Activated B cell treated with CpG ODN at 0.5 μM for 24 hours (primary cell): ENCODE measurements at places on chromosomes 16 and 17. TPM values are rescaled to one million over a fixed set of nuclear protein-coding genes. Genes with fewer than 3 reads are reported as not detected.

- no peak for DNase-seq
- no peak overlapping the region for H3K4me3 ChIP-seq
- H3K36me3 ChIP-seq = peaks cover 41% of the 10 kb centered on the region
- peaks cover 18% of the 10 kb centered on the region for H3K4me1 ChIP-seq
These were observed 10.2 kb downstream of the RNF213 start for GRCh38 chr17:80270836-80271235.

DNA sequence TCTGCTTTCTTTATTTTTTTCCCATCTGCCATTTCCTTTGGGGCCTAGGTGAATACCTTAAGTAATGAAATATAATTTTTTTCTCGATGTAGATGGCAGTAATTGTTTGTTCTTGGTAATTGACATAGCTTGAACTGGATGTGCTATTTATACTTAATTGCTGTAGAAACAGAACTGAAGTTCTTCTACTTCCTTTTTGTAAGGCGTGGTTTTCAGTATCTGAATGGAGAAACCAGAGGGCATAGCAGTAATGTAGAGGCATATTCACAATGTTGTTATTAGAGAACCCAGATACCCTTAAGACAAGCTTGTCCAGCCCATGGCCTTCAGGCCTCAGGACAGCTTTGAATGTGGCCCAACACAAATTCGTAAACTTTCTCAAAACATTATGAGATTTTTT, 16.4 kb downstream of the ATP6V0A1 start:
- no peaks in the 10 kb centered on the region for H3K27me3 ChIP-seq
- no peak for DNase-seq
- peaks cover 87% of the 10 kb centered on the region for H3K36me3 ChIP-seq
- no peak overlapping the region for H3K4me3 ChIP-seq
- peak overlapping the region; percentile 74 for H3K27ac ChIP-seq

DNA sequence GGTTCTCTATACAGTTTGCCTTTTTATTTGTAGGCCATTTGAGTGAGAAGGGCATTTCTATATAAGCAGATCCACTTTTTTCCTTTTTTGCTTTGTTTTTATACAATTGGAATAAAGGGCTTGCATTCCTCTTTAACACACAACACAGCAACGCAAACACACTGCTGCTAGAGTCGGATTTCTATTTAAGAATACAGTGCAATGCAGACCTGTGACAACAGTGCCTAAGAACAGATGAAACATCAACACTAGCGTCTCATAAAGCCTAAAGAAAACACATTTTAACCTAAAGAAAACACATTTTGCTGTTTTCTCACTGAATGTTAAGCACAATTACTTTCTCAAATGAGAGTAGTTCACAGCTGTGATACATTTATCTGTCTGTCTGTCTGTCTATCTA, 1141.1 kb downstream of the CDH11 start:
- DNase-seq = no peak
- no peaks in the 10 kb centered on the region for H3K27me3 ChIP-seq
- H3K36me3 ChIP-seq = no peaks in the 10 kb centered on the region
- no peaks in the 10 kb centered on the region for H3K4me1 ChIP-seq

- DNase-seq = no peak
- peaks cover 23% of the 10 kb centered on the region for H3K4me1 ChIP-seq
- H3K27me3 ChIP-seq = peaks cover 65% of the 10 kb centered on the region
- H3K27ac ChIP-seq = no peak overlapping the region
- no peaks in the 10 kb centered on the region for H3K36me3 ChIP-seq
These were observed 5.5 kb upstream of the MAF start for GRCh38 chr16:79605999-79606398.

DNA sequence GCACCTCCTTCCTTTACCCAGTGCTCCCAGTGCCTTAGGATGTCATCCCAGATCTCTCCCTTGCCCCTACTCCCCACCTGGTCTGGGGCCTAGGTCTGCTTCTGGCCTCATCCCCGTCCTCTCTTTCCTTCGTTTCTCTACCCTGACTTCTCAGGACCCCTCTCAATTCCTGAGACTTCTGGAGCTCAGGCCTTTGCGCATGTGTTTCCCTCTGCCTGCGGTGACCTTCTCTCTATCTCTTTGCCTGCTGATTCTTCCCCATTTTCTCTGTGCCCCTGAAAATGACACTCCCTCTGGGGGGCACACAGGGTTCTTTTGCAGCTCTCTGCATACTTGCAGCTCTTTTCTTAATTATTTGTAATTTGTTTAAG, 13.5 kb downstream of the ADORA2B start:
- peaks cover 12% of the 10 kb centered on the region for H3K27me3 ChIP-seq
- peaks cover 11% of the 10 kb centered on the region for H3K4me1 ChIP-seq
- DNase-seq = no peak
- no peak overlapping the region for H3K4me3 ChIP-seq

GRCh38 chr16:78443542-78444364, 344.3 kb downstream of the WWOX start:
- no peak overlapping the region for H3K27ac ChIP-seq
- H3K4me3 ChIP-seq = no peak overlapping the region
- no peaks in the 10 kb centered on the region for H3K27me3 ChIP-seq
- H3K4me1 ChIP-seq = no peaks in the 10 kb centered on the region

DNA sequence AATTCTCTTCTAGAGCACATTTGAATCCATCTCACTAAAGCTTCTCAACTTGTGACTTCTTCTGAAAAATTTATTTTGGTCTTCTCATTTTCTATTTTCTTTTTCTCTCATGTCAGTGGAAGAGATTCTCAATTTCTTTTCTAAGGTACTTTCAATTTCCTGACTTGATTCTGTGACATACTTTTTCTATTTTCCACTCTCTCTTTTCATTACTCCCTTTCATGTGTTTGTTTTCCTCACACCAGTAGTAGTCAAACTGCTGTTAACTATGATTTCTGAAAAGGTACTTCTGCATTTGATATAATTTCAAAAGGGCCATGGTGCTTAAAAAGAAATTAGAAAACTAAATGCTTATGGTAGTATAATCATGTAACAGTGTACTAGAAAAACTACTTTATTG, 41.9 kb downstream of the NFAT5 start:
- H3K36me3 ChIP-seq = peaks cover 24% of the 10 kb centered on the region
- no peak overlapping the region for H3K4me3 ChIP-seq
- no peaks in the 10 kb centered on the region for H3K27me3 ChIP-seq

DNA sequence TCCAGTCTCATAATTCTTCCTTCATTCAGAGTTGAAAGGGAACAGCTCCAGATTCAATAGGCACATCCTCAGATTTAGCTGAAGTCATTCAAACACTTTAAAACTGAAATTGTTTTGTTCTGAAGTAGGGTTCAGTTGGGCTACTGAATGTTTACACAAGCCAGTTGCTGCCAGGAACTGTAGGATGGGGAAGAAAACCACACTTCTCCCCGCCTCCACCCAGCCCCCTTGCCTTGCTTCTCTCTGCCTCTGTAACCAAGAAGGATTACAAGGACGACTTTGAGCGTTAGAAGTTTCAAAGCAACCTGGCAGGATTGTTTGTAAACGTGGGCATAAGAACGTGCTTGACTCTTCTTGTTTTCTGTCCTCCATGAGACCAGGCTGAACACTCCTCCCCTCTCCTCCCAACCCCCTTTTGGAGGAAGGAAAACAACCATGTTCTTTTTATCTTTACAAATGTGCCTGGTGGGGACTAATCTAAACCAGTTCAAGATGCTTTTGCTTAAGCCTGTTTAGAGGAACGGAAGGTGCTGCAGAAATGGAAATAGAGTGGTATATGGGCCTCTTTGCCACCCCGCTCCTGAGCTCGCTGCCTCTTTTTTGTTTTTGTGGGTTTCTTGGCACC, 287.9 kb downstream of the FTO start:
- H3K36me3 ChIP-seq = peaks cover 10% of the 10 kb centered on the region
- H3K4me3 ChIP-seq = no peak overlapping the region
- no peak for DNase-seq
- H3K27me3 ChIP-seq = no peaks in the 10 kb centered on the region
- H3K4me1 ChIP-seq = no peaks in the 10 kb centered on the region

GRCh38 chr17:45098081-45098868, 34.0 kb downstream of the PLCD3 start:
- no peak for DNase-seq
- peaks cover 79% of the 10 kb centered on the region for H3K36me3 ChIP-seq
- H3K27ac ChIP-seq = no peak overlapping the region
- H3K4me3 ChIP-seq = no peak overlapping the region
- no peaks in the 10 kb centered on the region for H3K27me3 ChIP-seq

DNA sequence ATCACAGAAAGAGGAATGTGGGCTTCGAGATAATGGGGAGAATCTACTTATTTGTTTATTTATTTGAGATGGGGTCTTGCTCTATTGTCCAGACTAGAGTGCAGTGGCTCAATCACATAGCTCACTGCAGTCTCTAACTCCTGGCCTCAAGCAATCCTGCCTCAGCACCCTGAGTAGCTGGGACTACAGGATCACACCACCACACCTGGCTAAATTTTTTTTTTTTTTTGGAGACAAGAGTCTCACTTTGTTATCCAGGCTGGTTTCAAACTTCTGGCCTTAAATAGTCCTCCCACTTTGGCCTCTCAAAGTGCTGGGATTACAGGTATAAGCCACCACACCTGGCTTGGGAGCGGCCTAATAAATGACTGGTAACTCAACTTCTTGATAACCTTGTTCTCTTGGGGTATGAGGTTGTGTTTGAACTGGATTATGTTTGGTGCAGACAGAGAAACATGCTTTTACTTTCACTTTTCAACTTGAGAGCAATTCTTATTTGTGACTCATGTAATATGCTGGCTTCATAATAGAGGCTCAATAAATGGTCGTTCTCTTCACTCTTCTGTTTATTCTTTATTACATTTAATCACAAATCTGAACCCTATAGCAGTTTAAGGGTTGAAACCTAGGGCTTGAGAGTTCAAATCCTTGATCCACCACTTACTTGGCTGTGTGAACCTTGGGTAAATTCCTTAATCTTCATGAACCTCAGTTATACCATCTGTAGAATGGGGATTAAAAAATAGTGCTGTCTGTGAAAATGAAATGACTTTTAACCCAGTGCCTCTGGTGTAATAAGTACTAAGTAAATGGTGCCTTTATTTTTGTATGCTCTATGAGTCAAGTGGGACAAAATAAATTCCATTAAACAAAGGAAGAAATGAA, 129.1 kb upstream of the HS3ST2 start:
- no peak for DNase-seq
- no peaks in the 10 kb centered on the region for H3K36me3 ChIP-seq
- H3K27me3 ChIP-seq = peaks cover 3% of the 10 kb centered on the region
- H3K27ac ChIP-seq = no peak overlapping the region
- H3K4me1 ChIP-seq = peaks cover 3% of the 10 kb centered on the region

DNA sequence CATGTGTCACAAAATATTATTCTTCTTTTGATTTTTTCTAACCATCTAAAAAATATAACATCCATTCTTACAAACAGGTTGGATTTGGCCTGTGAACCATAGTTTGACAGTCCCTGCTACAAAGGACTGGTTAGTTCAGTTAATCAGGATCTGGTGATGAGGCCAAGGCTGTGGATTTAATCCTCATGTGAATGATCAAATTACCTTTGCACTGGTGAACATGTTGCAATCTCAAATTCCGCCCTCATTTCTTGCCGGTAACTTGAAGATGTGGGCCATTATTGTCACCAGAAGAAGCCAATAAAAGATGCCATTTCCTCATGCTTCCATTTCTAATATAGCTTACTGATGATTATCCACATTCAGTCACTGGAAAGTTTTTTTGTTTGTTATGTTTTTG, 35.3 kb upstream of the YPEL2 start:
- no peak overlapping the region for H3K4me3 ChIP-seq
- H3K27ac ChIP-seq = no peak overlapping the region
- H3K36me3 ChIP-seq = no peaks in the 10 kb centered on the region
- H3K4me1 ChIP-seq = peaks cover 7% of the 10 kb centered on the region
- no peak for DNase-seq

- no peaks in the 10 kb centered on the region for H3K36me3 ChIP-seq
- DNase-seq = no peak
- H3K27me3 ChIP-seq = peaks cover 17% of the 10 kb centered on the region
- H3K4me1 ChIP-seq = peaks cover 19% of the 10 kb centered on the region
- H3K27ac ChIP-seq = no peak overlapping the region
- H3K4me3 ChIP-seq = no peak overlapping the region
These were observed 14.9 kb downstream of the GPRC5C start for GRCh38 chr17:74446551-74447500.

DNA sequence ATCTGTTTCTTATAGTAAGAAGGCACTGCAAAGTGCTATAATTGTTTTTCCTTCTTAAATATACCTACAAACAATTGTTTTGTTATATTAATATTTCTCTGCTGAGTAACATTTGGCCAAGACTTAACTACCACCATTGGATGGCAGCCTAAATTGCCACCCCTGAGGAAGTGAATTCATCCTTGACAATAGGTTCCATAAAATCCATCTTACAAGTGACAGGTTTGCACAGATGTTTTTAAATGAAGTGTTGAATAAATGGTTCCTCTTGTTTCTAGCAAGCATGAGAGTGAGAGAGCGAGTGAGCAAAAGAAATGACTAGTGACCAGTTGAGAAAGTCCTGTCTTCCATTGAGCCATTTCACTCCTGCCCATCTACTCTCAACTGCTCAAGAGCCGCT, 8.3 kb upstream of the MPHOSPH6 start:
- peaks cover 16% of the 10 kb centered on the region for H3K27me3 ChIP-seq
- no peak overlapping the region for H3K27ac ChIP-seq
- DNase-seq = no peak
- H3K4me1 ChIP-seq = no peaks in the 10 kb centered on the region

- no peaks in the 10 kb centered on the region for H3K27me3 ChIP-seq
- no peak overlapping the region for H3K4me3 ChIP-seq
- H3K36me3 ChIP-seq = peaks cover 47% of the 10 kb centered on the region
- no peak for DNase-seq
- H3K4me1 ChIP-seq = peaks cover 17% of the 10 kb centered on the region
- H3K27ac ChIP-seq = no peak overlapping the region
These were observed 155.6 kb upstream of the PLCG2 start for GRCh38 chr16:81623365-81624102.

DNA sequence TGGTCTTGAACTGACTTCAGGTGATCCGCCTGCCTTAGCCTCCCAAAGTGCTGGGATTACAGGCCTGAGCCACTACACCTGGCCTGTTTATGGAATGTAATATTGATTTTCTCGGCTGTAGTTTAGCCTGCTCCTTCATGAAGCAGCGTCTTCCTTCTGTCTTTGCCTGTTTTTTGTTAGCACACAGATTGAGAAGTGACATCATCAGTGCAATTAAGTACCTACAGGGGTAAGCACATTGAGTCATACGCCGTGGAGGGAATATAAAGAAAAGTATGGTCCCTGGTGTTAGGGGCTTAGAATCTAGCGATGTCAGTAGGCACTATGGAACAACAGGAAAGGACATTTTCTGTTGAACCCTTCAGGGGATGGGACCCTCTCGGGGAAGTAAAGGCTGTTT, 48.7 kb upstream of the SEC14L1 start:
- no peaks in the 10 kb centered on the region for H3K27me3 ChIP-seq
- no peak overlapping the region for H3K4me3 ChIP-seq
- H3K4me1 ChIP-seq = peaks cover 49% of the 10 kb centered on the region
- no peak overlapping the region for H3K27ac ChIP-seq
- H3K36me3 ChIP-seq = peaks cover 71% of the 10 kb centered on the region

OTOP2 gene
- total RNA-seq = not detected in 2 replicates

TEX19 gene
- not detected in 2 replicates for total RNA-seq

RAB11FIP4 gene
- 37.9 and 43.2 TPM in 2 replicates for total RNA-seq

CCDC200 gene
- total RNA-seq = 0.73 TPM in 1 of 2 replicates, not detected in the other

KRTAP2-2 gene
- not detected in 2 replicates for total RNA-seq

TMEM238L gene
- not detected in 2 replicates for total RNA-seq

KRTAP4-5 gene
- total RNA-seq = not detected in 2 replicates

HOXB1 gene
- not detected in 2 replicates for total RNA-seq
